ENCODE measurements at places on chromosomes 7 and 10.

DNA sequence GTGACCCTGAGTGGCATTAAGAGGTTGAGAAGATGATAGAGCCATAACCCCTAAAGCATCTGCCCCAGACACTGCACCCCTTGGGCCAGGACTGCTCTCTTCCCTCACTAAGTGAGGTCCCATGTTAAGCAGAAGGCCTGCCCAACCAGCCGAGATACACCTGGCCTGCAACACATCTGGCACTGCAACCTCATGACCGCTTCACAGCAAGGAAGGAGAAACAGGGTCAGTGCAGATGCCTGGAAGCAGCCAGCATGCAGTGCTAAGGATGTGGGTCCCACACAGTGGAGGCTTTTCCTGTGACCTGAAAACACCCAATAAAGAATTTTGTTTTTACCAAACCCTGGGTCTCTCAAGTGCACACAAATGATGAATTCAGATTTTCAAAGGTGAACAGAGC, 7.4 kb downstream of the NOD1 start:
- DNase-seq, result no peak

GRCh38 chr7:149109969-149110368, 16.2 kb downstream of the ZNF425 start:
- DNase-seq, result no peak

- no peak for DNase-seq
These were observed 31.0 kb upstream of the MXI1 start for GRCh38 chr10:110176141-110177030.

DNA sequence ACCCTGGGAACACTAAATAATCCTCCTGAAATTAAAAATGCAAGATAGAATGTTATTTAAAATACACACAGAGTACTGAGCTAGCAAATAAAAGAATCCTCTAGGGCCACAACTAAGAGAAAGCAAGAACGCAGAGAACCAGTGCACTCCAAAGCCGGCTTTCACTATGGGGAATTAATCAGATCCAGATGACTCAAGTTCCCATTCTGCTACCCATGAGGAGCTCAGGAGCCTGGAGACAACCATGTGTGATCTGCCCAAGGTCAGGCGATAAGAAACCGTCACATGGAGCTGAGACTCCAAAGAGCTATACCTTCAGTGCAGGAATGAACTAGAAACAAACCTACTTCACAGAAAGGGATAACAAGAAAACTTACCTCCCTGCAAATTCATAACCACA, 19.5 kb upstream of the CYREN start:
- no peak for DNase-seq

GRCh38 chr7:29454899-29455451, 108.7 kb upstream of the PRR15 start:
- no peak for DNase-seq

- DNase-seq, result no peak
These were observed 210.5 kb upstream of the KLF6 start for GRCh38 chr10:3995302-3996210.

DNA sequence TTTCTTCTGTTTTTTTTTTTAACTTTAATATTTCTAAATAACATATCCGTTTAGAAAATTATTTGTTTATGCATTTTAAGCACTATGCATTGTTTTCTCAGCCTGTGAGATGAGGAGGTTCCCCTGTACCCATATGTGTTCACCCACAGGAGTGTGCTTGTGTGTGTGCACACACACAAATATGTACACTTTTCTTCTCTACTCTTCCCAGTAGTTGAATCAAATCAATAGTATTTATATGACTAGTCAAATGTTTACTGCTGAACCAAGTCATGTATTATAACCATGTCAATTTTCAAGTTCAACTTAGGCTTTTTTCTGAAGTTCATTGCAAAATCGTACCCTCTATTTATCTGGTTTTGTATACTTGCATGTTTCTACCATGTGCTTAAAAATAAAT, 37.3 kb downstream of the HDAC9 start:
- no peak for DNase-seq

DNA sequence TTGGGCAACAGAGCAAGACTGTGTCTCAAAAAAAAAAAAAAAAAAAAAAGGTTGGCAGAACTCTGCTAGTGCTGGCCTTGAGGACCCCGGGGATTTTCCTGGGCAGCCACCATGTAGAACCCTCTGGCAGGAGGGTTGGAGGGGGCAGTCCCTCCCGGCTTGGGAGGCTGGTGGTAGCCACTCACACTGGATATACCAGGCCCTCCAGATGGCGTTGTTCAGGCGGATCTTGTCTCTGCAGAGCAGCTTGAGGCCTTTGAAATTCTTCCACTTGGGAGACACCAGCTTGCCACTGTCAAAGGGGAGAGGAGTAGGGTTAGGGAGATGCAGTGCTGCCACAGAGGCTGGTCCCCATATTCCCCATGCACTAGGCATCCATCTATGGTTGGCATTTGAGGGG, 8.4 kb downstream of the MLXIPL start:
- DNase-seq, result no peak

DNA sequence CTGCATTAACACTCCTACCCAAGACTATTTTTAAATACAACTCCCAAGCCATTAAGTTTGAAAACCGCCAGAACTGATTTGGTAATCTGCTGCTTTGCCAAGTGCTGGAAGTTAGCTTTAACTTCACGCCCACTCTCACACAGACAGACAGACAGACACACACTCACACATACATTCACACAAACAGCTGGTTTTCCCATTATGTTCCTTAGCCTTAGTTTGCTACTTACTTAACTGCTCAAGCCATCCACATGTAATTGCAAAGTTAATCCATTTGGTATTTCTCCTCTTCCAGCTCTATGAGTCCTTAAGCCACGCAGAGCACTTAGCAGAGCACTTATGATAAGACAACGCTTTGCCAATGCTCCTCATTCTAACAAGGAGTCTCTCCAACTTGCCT, 8.3 kb downstream of the COBL start:
- DNase-seq, result no peak

DNA sequence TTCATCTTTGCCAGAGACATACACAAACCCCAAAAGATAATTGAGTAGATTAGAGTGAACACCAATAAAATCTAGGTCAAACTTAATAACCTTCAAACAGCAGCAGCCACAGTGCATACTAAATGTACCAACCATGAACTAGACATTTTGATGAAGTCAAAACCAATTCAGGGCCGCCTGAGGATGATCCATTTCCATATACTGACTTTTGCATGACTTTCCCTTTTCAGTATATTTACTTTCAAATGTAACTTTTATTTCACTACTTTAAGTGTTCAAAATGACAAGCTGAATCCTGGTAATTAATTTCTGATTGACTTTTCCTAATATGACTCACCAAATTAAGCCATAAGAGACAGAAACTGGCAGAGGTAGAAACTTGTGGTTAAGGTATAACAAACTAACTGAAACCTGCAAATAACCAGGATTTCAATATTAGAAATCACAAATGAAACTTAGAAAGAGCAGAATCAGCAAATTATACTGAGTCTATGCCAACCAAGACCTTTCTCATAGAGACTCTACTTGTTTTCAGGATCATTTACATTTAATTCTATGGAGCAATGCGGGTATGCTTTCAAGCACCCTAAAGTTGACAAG, 171.9 kb upstream of the LRRN3 start:
- DNase-seq, result no peak

DNA sequence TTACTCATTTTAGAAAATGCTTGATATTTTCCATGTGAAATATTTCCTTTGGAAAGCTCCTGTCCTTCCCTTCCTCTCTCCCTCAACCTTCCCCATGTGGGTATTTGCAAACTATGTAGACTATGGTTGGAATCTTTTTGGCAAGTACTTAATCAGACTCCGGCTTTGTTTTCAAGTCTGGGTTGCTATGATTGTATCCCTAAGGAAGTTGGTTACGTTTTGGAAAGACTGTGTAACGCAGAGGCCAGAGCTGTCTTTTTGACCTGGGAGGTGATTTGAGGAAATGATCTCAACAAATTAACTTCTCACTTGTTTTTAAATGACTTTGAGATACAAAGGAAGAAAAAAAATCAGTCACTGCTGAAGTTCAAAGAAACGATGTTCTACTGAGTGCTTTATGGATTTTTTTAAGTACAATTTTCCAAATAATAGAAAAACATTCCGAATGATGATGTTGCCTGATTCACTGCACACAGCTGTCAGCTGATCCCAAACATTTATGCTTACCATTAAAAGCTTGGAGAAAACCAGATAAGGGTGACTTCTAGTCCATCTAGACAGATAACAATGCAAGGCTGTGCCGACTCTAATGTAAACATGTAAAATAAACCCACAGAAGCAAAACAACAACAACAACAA, 145.5 kb upstream of the CELF2 start:
- peak; percentile 34 for DNase-seq

- no peak for DNase-seq
These were observed 10.5 kb downstream of the CAV2 start for GRCh38 chr7:116509982-116510579.

DNA sequence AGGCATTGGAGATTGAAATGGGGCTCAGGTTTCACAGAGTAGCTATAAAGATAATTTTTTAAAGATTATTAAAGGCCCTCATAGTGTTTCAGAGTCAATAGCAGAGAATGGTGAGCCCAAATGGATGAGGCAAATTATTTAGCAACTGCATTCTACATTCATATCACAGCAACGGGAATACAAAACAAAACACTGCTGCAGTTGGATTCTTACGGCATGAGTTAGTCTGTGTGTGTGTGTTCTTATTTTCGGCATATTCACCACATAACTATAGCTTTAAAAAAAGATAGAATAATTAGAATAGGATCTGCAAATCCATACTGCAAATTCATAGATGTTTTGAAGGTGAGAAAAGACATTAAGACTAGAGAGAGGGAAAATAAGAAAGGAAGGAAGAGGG, 66.0 kb downstream of the SUGCT start:
- no peak for DNase-seq

- no peak for DNase-seq
These were observed 145.8 kb upstream of the LRRN3 start for GRCh38 chr7:110944966-110945644.

GRCh38 chr10:46171661-46172060, 115.1 kb upstream of the ANTXRL start:
- DNase-seq, result no peak

DNA sequence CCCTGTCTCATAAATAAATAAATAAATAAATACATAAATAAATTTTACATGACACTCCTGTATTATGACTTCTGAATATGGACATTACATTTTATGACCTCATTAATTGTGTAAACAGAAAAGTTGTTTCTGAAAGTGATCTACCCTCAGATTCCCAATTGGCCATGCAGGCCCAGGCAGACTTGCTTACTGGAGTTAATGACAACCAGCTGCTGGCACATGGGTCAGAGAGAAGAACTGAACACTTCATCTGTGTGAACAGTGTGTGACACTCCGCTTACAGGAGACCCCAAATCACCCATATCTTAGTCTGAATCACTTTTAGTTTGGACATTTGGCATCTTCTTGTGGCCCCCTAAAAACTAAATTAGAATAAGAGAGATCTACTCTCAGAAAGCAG, 31.4 kb downstream of the PARP12 start:
- DNase-seq, result no peak

All from SW 1271 (cell line).